Thyroid gland (tissue), 4 donors: ENCODE measurements at places on chromosomes 5 and 9.

DNA sequence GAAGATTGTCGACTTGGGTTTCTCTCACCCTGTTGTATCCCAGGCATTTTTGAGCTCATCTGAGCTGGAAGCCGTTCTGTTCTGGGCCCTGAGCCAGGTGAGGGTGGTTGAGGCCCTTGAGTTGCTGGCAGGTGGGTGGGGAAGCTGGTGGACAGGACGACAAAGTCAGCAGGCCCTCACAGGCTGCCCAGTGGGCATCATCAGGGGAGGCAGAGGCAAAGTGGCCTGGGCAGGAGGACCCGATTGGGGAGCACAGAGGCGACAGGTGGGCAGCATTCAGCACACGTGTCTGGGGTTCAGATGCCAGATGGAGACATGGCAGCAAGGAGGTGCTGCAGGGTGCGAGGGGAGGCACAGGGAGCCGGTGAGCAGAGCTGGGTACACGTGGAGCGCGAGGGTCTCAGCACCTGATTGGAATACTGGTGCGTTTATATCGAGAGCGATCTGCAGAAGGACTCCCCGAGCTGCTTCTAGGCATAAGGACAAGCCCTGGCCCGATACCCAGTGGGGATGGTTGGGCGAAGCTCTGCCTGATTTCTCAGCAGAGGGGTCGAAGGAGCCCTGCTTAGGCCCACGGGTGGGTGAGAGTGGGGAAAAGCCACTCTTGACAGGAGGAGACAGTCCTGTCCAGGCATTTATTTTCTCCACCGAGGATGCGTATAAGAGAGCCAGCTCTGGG is 49.0 kb upstream of the SUSD3 start:
- peak; percentile 92 for DNase-seq

GRCh38 chr9:119005162-119005561 is 364.1 kb downstream of the BRINP1 start:
- DNase-seq: peak; percentile 48

GRCh38 chr9:137602661-137603060 is 2.8 kb upstream of the ARRDC1 start:
- no peak for DNase-seq

DNA sequence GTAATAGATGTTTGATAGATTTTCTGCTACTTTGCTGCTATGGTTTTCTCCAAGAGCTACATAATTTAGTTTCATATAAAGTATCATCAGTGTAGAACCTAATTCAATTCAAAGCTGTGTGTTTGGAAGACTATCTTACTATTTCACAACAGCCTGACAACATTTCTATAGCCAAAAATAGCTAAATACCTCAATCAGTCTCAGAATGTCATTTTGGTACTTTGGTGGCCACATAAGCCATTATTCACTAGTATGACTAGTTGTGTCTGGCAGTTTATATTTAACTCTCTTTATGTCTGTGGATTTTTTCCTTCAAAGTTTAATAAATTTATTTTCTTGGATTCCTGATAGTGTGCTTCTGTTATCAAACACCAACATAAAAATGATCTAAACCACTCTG is 35.1 kb upstream of the CCDC152 start:
- no peak for DNase-seq

- DNase-seq: no peak
Measured at GRCh38 chr9:127233550-127233949, 31.0 kb upstream of the GARNL3 start.

DNA sequence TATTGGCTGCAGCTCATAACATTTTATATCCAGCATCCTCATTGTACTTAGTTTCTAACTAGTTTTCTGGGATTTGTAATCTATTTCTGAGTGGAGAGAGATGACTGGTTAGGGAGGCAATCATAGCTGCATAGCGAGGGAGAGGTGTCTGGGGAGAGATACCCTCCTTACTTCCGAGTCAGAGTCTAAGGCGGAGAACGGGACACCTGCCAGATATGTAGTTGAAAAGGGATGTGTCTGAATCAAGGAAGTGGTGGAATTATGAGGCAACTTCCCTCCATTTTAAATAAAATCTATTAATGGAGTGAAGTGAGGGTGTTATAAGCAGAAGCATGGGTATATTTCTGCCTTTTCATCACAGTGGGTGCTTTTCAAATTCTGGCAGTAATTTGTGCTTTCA is 126.5 kb downstream of the MAST4 start:
- DNase-seq: no peak

DNA sequence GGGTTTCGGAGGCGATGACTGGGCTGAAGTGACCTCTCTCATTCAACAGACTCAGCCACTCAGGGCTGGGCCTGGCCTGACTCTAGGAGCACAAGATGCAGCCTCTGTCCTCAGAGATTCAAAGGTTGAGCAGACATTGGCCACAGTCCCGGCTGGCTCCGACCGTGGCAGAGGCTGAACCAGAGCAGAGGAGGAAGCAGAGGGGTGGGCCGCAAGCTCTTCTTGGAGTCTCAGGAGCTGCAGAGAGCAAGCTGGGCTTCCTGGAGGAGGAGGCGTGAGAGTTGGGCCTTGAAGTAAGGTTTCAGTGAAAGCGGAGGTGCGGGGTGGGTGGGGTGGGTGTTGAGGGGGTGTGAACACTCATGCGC is 37.6 kb downstream of the ALG2 start:
- no peak for DNase-seq

DNA sequence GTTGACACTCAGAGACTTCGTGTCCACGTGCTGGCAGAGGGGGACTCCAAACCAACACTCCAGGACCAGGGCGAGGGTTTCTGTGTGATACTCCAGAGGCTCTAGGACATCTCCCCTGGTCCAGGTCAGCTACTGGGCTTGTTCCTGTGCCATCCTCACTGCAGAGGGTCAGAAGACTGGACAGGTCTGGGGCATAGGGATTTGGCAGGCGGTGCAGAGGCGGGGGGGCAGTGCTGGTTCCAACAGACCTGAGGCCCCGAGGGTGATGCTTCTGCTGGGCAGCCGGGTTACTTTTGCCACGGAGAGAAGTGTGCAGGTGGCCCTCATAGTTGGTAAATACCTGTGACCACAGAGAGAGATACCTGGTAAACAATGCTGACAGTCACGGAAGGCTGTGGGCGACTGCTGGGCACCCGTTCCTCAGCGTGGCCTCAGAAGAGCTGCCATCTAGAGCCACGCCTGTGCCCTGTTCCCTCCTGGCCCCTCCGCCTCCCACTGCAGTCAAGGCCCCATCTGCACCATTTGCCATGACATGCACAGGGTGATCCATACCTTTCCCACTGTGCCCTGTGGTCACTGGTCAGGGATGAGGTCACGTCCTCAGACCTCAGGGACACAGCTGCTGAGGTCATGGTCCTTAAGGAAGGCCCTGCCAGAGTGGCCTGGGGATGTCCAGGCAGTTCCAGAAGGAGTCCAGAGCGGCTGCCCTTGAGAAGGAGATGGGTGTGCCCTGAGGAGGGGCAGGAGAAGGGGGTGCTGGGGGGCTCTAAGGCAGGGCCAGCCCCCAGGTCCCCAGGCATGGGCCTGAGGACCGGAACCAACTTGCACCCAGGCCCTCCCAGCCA is 30.0 kb downstream of the TRIP13 start:
- no peak for DNase-seq

- DNase-seq: no peak
Measured at GRCh38 chr5:172172912-172173563, 15.0 kb downstream of the STK10 start.

- DNase-seq: no peak
Measured at GRCh38 chr9:73643379-73644013, 491.8 kb downstream of the ANXA1 start.

GRCh38 chr5:32233696-32234447 is 59.8 kb upstream of the GOLPH3 start:
- peak; percentile 44 for DNase-seq

DNA sequence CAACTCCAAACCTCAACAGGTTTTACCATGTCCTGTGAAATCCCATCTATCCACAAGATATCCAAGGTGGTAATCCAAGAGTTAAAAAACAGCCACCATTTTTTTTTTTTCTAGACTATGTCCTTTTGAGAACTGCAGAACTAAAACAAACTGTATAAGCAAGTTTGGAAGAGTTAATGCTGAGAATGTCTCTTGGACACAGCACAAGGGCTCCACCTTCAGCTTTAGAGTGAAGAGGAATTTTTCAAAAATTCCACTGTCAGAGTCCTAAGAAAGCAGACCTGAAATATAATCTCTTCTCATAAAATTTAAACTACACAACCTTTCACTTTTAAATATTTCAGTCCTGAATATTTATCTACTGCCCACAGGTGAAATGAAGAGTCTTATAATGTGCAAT is 167.8 kb upstream of the CCNG1 start:
- DNase-seq: no peak

- DNase-seq: no peak
Measured at GRCh38 chr5:59325070-59325469, 568.5 kb downstream of the PDE4D start.

- no peak for DNase-seq
Measured at GRCh38 chr9:127640908-127641545, 28.9 kb downstream of the STXBP1 start.

GRCh38 chr9:72675586-72675985 is 154.2 kb downstream of the TMC1 start:
- no peak for DNase-seq

DNA sequence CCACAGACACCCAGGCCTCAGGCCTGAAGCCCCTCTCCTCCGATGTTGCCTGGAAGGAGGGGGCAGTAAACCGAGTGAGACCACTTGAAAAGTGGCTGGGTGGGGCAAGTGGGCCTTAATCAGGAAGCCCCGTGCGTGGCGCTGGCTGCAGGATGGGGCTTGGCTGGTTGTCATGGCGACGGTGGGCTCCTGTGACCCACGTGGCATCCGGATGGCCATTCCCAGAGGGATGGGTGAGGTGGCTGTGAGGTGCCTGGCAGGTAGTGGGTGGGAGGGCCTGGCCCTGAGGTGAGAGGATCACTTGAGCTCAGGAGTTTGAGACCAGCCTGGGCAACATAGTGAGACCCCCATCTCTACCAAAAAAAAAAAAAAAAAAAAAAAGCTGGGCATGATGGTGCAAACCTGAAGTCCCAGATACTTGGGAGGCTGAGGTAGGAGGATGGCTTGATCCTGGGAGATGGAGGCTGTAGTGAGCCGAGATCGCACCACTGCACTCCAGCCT is 5.2 kb downstream of the GPSM1 start:
- DNase-seq: no peak

- peak; percentile 57 for DNase-seq
Measured at GRCh38 chr9:34457266-34458012, 931 bp downstream of the FAM219A start.

- no peak for DNase-seq
Measured at GRCh38 chr5:120604884-120605283, 140.8 kb downstream of the PRR16 start.

DNA sequence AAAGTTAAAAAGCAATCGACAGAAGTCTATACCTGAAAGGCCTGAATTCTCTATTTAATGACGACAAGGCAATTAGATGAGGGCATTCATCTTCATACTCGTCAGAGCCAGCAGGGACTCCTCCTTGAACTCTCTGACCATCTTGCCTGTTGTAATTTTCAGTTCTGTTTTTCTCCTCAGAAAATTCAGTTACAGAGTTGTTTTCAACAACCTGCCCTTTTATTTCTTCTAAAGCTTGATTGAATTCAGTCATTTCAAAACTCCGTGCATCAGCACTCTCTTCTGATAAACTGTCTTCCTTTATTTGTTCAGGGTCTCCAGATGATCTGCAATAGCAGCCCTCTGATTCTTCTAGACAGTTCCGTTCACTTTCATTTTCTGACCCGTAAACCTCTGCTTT is 15.6 kb downstream of the RIOK2 start:
- no peak for DNase-seq
